ENCODE measurements at places on chromosomes 11 and 22. TPM values are rescaled to one million over a fixed set of nuclear protein-coding genes. Genes with fewer than 3 reads are reported as not detected.

DNA sequence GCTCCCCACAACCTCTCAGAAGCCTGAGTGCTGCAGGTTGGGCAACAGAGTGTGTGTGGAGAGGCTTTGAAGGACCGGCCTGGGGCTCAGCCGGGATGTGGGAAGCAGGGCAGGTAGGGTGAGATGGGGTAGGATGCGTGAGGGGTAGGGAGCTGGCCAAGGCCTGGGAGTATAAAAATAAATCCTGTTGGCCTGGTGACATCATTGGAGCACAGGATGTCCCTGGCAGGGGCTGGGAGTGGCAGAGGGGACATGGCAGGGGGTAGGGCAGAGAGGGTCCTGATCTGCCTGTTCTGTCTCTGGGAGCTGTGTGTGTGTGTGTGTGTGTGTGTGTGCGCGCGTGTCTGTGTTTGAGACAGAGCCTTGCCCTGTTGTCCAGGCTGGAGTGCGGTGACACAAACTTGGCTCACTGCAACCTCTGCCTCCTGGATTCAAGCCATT is 28.6 kb downstream of the TEF start:
- no peaks in the 10 kb centered on the region for H3K27me3 ChIP-seq
- peak overlapping the region; percentile 75 for H3K27ac ChIP-seq
- DNase-seq: no peak
- H3K4me1 ChIP-seq: peaks cover 12% of the 10 kb centered on the region
- H3K36me3 ChIP-seq: no peaks in the 10 kb centered on the region

SHANK3 gene
- 4.5 TPM for total RNA-seq

- no peak overlapping the region for H3K4me3 ChIP-seq
- H3K4me1 ChIP-seq: no peaks in the 10 kb centered on the region
- H3K27ac ChIP-seq: no peak overlapping the region
- no peak for DNase-seq
- no peaks in the 10 kb centered on the region for H3K27me3 ChIP-seq
These were observed 8.4 kb downstream of the OR9G4 start for GRCh38 chr11:56740107-56740506.

GRCh38 chr11:118304227-118304567 is 333 bp upstream of the CD3E start:
- no peak overlapping the region for H3K4me3 ChIP-seq
- no peaks in the 10 kb centered on the region for H3K4me1 ChIP-seq
- no peak for DNase-seq
- no peaks in the 10 kb centered on the region for H3K36me3 ChIP-seq
- H3K27me3 ChIP-seq: no peaks in the 10 kb centered on the region

- no peaks in the 10 kb centered on the region for H3K27me3 ChIP-seq
- peaks cover 19% of the 10 kb centered on the region for H3K4me1 ChIP-seq
- H3K27ac ChIP-seq: peak overlapping the region; percentile 98
- no peak for DNase-seq
- H3K4me3 ChIP-seq: peak overlapping the region; percentile 84
- peaks cover 12% of the 10 kb centered on the region for H3K36me3 ChIP-seq
These were observed 850 bp upstream of the MIF start for GRCh38 chr22:23893121-23893944.

CCDC116 gene
- not detected for total RNA-seq

DNA sequence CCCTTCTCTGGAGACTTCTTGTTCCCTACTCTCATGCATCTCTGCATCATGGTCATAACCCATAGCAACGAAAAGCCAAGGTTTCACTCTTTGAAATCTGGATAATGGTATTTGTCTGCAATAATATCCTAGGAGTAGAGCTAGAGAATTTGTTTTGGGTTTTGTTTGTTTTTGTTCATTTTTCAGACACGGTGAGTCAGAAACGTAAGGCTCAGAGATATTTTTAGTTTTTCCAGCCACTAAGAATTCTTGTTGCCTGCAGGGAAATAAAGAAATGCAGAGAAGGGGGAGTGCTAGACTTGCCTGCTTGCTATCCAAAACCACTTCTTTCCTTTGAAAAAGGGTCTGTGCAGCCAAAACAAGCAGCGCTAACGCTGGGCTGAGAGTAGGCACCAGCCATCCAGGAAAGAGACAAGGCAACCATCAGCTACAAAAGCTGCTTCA is 26.0 kb downstream of the POU2AF3 start:
- H3K4me3 ChIP-seq: no peak overlapping the region
- H3K27ac ChIP-seq: no peak overlapping the region
- DNase-seq: no peak
- peaks cover 32% of the 10 kb centered on the region for H3K4me1 ChIP-seq
- H3K27me3 ChIP-seq: no peaks in the 10 kb centered on the region
- no peaks in the 10 kb centered on the region for H3K36me3 ChIP-seq

TPBGL gene
- 0.19 TPM for total RNA-seq

- H3K27me3 ChIP-seq: no peaks in the 10 kb centered on the region
- peaks cover 4% of the 10 kb centered on the region for H3K4me1 ChIP-seq
- no peak overlapping the region for H3K27ac ChIP-seq
- no peaks in the 10 kb centered on the region for H3K36me3 ChIP-seq
- DNase-seq: no peak
These were observed 12.7 kb downstream of the BAIAP2L2 start for GRCh38 chr22:38097557-38098409.

DNA sequence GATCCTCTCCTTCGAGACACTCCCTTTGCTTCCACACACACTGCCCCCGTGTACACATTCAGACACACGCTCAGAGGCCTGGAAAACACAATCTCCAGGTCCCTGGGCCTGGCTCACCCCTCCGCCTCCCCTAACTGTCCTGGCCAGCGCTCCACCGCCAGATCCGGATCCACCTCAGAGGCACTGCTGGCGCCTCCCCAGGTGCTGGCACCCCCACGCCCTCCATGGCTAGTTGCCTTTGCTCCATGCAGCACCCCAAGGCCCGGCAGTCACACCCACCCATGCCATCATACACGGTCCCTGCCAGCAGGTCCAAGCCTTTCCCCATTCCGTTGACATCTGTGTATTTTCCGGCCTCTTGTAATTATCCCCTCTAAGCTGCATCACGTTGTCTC is 11.1 kb downstream of the SPTBN2 start:
- 0 out of 2 replicates have a peak, but pooled peaks cover 8% of the 10 kb centered on the region for H3K4me1 ChIP-seq
- no peak for DNase-seq
- H3K27me3 ChIP-seq: no peaks in the 10 kb centered on the region
- H3K4me3 ChIP-seq: no peak overlapping the region
- peak overlapping the region; percentile 6 for H3K27ac ChIP-seq

CHRNA10 gene
- 3.9 TPM for total RNA-seq

DNA sequence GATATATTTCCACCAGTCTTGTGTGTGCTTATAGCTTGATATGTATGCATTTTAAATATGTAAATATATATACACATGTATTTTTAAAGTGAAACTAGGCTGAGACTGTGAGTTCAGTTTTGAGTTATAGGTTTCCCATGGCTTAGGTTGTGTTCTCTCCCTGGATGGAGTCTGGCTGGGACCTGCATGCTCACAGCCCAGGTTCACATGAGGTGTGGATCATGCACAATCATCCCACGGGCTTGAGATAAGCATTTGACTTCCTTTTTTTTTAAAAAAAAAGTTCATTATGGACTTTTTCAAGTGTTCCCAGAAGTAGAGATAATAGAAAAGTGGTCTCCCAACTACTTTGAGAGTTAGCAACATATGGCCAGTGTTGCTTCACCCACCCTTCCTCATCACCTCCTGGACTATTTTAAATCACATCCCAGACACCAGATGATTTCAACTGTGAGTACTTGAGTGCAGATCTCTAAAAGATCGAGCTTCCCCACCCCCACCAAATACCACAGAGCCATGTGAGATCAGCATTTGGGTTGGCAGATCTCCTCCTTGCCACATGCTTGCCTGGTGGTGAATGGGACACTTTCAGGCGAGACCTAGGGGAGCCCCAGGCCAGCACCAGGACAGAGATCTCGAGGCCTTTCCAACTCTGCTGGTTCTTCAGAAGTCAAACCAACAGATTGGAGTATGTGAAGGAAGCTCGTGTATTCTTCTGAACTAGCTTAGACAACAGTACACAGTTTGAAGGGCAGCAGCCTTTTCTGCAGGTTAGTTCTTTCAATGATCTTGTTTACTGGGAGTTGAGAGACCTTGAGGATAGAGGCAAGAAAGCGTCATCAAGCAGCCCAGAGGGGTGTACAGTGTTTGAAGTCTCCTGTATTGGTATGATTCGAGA is 15.9 kb downstream of the MED15 start:
- no peaks in the 10 kb centered on the region for H3K27me3 ChIP-seq
- peak overlapping the region; percentile 65 for H3K27ac ChIP-seq
- peaks cover 11% of the 10 kb centered on the region for H3K4me1 ChIP-seq
- no peak overlapping the region for H3K4me3 ChIP-seq
- H3K36me3 ChIP-seq: peaks cover 4% of the 10 kb centered on the region
- DNase-seq: no peak

DNA sequence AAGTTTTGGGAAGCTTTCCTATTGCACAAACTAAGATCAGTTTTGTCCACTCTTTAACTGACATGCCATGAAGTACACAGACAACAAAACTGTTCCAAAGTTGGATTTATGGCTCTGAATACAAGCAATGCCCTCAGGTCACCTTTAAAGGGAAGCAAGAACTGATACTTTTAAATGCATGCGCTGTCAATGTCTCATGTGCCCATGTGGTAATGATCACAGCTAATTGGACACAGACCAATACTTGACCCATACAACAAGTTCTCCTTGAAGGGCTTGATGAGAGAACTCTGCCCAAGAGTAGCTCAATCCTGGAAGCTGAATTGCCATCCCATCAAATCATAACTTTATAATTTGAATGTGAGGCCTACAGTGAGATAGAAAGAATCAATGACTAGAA is 624.9 kb downstream of the ETS1 start:
- H3K36me3 ChIP-seq: no peaks in the 10 kb centered on the region
- DNase-seq: no peak
- H3K27me3 ChIP-seq: no peaks in the 10 kb centered on the region
- no peaks in the 10 kb centered on the region for H3K4me1 ChIP-seq

- no peaks in the 10 kb centered on the region for H3K36me3 ChIP-seq
- no peak overlapping the region for H3K27ac ChIP-seq
- no peak overlapping the region for H3K4me3 ChIP-seq
- no peaks in the 10 kb centered on the region for H3K27me3 ChIP-seq
- H3K4me1 ChIP-seq: no peaks in the 10 kb centered on the region
- DNase-seq: no peak
These were observed 77.4 kb downstream of the SOX6 start for GRCh38 chr11:16278979-16279378.

- no peaks in the 10 kb centered on the region for H3K36me3 ChIP-seq
- H3K27me3 ChIP-seq: no peaks in the 10 kb centered on the region
- H3K27ac ChIP-seq: no peak within 1 kb of the TSS
- H3K4me1 ChIP-seq: no peaks in the 10 kb centered on the region
These were observed at the start of gene OR10G7 for GRCh38 chr11:124041254-124041653. OR10G7 (minus strand) TSS chr11:124041325; CDS start chr11:124039001, 2,324 bp downstream.

DNA sequence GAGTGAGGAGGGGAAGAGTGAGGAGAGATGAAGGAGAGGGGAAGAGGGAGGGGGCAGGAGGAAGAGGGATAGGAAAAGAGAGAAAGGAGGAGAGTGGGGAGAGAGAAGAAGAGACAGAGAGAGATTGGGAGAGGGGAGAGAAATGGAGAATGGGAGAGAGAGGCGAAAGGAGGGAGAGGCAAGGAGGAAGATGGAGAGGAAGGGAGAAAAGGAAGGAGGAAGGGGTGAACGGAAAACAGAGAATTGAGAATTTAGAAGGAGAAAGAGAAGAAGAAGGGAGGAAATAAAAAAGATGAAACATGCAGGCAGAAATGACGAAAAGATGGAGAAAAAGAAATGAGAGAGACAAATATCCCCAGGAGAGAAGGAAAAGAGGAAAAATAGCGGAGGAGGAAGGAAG is 502.8 kb downstream of the MN1 start:
- no peak for DNase-seq
- H3K4me1 ChIP-seq: no peaks in the 10 kb centered on the region
- H3K4me3 ChIP-seq: no peak overlapping the region
- H3K27me3 ChIP-seq: no peaks in the 10 kb centered on the region
- H3K27ac ChIP-seq: no peak overlapping the region

- no peak for DNase-seq
- H3K36me3 ChIP-seq: no peaks in the 10 kb centered on the region
- H3K27ac ChIP-seq: no peak overlapping the region
- no peaks in the 10 kb centered on the region for H3K4me1 ChIP-seq
These were observed 72.8 kb upstream of the CCND1 start for GRCh38 chr11:69567951-69568808.

NXPE4 gene
- total RNA-seq: not detected

DNA sequence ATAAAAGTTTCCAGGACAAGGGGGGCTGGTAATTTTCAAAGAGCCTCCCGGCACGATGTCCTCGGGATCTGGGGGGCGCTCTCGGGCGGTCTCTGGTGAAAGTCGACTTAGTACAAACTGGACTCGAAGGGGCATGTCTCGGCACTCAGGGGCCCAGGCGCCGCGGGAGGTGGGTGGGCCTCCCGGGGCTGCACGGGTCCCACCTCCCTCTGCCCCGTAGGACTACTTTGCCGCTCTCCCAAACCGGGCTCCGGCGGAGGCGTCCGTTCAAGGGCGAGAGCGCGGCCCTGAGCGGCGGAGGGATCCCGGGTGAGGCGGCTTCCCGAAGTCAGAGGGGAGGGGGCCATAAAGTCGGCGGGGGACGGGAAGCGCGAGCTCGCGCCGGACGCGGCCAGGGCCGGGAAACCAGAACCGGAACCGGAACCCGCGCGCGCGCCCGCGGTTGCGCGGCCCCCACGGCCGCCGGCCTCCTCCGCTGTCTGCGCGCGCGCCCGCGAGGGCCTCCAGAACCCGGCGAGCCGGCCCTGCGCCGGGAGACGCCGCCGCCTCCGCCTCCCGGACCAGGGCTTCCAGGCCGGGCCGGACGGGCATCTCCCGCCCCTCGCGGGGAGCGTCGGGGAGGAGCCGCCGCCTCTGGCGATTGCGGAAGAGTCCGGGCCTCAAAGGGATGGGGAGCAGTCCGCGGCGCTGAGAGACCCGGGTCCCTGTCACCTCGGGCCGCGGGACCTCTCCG is at the start of gene ARHGEF12:
ARHGEF12 (plus strand) TSS at position 506 of the 733 bp plus-strand sequence. CDS start 831 bp downstream, outside the sequence.
- peak within 1 kb of the TSS; percentile 85 for H3K27ac ChIP-seq
- no peaks in the 10 kb centered on the region for H3K36me3 ChIP-seq
- DNase-seq: peak; percentile 99
- H3K27me3 ChIP-seq: no peaks in the 10 kb centered on the region
- peaks cover 30% of the 10 kb centered on the region for H3K4me1 ChIP-seq

DNA sequence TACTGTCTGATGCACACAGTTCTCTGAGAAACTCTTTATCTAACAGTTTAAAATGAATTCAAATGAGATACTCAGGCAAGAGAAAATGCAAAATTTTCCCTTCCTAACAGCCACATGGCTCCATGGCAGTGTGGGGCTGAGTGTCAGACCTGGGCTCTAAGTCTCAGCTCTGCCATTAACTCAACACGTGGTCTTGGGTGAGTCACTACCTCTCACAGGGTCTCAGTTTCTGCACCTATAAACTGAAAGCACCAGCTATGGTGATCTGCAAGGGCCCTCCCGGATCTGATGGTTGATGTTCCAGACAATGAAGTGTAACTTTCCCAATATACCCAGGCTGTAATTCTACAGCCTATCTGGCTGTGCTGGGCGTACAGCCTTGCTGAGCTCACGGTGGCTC is 70.5 kb downstream of the KCNC1 start:
- H3K4me1 ChIP-seq: no peaks in the 10 kb centered on the region
- no peaks in the 10 kb centered on the region for H3K36me3 ChIP-seq
- H3K4me3 ChIP-seq: no peak overlapping the region
- H3K27ac ChIP-seq: no peak overlapping the region
- no peak for DNase-seq
